ENCODE measurements at places on chromosomes 11 and 22.

- DNase-seq = no peak
Measured at GRCh38 chr11:35664977-35665441, 2.4 kb downstream of the TRIM44 start.

DNA sequence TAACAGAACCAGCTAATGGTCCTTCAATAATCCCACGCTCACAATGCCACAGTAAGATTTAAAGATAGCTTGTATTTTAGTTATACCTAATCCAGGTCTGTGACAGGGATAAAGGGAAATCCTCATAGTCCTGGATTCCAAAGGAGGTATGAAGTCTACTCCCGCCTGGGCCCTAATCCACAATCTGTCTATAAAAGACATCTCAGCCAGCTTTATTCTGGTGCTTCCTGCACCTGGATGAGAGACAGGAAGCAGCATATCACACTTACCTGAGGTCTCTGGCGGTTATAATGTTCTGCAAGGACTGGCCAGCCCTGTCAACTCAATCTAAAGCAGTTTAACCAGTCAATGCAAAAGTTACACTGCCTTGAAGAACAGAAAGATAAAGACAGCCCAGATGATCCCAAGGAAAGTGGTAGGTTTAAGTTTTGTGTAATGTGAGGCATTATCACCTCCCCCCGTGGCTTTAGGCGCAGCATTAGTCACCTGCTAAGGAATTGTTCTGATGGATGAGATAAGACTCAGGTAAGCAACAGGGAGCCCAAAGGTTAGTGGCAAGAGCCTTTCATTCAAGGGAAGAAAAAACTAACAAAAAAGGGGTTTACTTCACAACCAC, 57.6 kb downstream of the PLEKHA7 start:
- DNase-seq = no peak

DNA sequence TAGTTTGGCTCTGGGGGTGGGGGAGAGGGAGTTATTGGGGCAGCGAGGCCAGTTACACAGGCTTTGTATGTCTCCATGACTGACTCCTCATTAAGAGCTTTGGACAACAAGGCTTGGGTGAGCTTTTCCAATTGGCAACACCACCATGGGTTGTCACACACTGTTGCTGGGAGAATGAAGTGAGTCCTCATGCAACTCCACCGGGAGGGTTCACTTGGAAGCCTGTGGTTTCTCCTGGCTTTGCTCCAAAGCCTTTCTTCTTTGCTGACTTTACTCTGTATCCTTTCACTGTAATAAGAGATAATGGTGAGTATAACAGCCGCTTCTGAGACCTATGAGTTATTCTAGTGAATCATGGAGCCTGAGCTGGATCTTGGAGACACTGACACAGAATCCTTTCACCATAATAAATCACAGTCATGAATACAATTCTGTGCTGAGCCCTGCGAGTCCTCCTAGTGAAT, 24.9 kb downstream of the EIF3F start:
- peak; percentile 68 for DNase-seq

DNA sequence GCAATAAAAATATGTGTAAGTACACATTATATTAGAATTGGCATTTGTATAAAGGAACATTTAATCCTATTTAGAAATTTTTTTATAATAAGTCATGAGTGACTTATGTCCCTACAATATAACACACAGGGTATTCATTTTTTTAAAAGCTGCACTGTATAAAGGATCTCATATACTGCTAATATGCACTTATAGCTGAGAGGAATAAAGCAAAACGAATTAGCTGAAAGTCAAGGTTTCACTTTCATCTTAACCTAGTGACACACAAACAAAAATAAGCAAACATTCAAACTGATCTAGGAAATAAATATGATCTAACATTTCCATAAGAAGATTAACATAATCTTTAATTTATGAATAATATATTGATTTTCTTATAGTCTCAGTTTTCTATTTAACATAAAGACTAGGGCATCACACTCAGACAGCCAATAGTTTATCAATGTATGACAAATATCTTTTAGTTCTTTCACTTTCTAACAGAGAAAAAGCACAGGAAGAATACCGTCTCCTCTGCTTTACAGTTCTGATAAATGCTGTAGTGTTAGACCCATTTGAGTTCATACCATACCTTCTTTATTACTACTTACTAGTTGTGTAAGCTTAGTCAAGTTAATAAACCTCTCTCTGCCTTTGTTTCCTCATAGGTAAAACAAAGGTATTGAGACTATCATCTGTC, 42.9 kb downstream of the DCDC1 start:
- no peak for DNase-seq

DNA sequence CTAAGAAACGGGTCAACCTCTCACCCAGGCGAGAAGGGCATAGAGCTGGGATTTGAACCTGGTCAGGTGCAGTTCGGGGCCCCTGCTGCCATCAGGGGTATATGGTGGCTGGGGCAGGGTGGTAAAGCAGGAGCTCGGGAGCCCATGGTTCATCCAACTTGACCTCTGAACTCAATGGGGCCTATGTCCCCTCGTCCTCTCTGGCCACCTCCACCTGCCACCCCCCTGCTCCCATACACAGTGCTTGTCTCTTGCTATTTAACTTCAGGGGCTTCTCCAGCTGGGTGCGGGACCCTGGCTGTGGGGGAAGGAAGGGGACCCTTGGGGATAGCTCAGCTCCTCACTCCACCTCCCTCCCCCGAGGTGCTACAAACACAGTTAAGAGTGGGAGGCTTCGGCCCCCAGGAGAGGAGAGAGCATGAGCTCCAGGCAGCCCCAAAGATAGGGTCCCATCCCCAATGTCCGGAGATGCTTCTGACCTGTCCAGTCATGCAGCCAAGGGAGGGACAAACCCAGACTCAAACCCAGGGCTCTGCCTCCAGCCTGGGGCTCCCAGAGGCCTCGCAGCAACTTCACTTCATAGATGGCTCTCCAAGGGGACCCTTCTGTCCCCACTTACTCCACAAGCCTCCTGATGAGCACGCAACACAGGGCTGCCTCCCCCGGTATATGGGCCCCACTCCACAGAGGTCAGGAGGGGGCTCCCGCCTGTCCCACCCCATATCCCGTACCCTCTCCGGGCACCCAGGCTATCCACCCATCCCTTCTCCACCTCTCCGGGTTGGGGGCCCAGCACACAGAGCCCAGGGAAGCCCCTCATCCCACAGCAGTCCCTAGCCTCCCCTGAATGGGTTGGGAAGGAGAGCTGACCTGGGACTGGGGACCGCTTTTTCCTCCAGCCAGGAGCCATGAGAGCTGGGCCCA, 712 bp downstream of the IL2RB start:
- no peak for DNase-seq

DNA sequence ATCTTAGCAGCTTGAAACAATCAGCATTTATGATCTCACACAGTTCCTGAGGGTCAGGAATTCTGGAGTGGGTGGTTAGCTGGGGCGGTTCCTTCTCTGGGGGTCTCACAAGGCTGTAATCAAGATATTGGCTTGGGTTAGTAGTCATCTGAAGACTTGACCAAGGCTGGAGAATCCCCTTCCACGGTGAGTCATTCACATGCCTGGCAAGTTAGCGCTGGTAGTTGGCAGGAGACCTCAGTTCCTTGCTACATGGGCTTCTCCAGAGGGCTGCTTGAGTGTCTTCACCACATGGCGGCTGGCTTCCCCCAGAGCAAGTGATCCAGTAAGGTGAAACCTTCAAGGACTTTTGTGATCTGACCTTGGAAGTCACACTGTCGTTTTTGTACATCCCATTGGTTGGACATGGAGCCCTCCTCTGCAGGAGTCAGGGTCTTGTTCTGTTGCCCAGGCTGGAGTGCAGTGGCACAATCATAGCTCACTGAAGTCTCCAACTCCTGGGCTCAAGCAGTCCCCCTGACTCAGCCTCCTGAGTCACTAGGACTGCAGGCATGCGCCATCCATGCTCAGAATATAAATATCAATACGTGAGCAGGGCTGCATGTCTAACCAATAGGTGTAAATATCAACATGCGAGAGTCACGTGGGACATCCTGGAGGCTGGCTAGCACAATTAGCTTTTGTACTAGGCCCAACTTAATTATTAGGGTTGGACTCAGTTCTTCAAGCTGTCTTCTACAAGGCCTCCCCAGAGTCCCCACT, 7.2 kb upstream of the NIPSNAP1 start:
- peak; percentile 42 for DNase-seq

DNA sequence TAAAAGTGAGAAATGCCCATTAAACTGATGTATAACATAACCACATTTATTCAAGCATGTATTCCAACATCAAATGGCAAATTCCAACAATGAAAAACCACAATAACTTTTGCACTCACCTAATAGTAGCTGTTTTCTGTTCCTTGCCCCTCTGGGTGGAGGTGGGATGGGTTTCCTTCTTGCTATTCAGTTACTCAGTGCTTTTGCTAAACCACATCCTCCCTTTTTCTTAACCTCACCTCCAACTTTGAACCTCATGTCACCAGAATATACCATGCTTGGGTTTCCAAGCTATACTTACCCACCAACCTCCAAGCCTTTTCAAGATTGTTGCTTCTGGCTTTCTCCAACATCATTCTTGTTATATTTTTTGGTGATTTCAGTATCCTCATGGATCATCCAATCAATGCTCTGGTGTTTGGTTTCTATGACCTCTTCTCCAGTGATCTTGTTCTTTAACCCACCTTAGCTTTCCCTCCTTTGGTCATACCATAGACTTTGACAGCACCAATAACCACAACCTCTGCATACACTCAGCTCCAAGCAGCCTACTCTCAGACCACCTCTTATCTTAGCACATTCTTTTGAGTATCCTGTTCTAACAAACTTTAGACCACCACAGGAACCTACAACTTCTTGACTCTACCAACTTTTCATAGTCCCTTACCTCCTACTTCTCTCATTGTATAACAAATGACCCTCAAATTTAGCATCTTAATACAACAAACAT, 3.2 kb upstream of the CCDC15 start:
- DNase-seq = no peak

- no peak for DNase-seq
Measured at GRCh38 chr22:27997538-27997937, 78.5 kb upstream of the PITPNB start.

DNA sequence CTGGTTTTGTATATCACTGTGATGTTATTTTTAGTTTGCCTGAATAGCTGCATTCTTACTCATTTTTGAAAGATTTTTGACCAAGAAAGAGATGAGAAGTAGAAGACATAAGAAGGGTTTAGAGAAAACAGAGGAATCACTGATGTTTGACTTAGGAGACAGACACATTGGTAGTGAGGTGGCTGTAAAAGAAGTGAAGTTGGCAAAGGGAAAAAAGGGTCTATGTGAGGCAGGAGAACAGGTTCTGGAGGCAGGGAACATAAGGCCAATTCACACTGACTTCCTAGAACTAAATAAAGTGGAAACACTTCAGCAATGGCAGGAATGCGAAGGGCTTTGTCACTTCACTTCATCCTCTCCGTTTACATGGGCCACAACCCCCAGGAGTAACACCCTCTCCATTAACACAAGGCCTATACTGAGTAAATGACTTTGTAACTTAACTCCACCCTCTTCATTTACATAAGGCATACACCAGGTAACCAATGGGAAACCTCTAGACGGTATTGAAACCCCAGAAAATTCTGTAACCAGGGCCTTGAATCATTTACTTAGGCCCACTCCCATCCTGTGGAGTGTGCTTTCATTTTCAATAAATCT, 36.5 kb downstream of the CTSC start:
- no peak for DNase-seq

DNA sequence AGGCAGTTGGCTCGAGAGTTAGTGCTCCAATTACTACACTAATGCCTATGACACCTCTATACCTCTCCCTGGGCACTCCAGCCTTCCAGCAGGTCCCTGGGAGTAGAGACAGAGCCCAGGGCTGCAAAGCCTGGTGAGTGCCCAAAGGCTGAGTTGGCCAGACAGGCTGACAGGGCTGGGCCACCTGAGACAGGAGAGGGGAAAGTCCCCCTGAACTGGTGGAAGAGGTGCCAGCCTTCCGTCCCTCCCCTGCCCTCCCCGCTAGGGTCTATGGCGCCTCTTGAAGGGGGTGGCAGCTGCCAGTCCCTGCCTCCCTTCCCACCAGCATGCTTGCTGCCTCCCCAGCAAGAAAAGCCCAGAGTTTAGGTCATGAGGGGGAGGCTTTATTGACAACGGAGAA, 3.0 kb downstream of the KCNJ11 start:
- no peak for DNase-seq

DNA sequence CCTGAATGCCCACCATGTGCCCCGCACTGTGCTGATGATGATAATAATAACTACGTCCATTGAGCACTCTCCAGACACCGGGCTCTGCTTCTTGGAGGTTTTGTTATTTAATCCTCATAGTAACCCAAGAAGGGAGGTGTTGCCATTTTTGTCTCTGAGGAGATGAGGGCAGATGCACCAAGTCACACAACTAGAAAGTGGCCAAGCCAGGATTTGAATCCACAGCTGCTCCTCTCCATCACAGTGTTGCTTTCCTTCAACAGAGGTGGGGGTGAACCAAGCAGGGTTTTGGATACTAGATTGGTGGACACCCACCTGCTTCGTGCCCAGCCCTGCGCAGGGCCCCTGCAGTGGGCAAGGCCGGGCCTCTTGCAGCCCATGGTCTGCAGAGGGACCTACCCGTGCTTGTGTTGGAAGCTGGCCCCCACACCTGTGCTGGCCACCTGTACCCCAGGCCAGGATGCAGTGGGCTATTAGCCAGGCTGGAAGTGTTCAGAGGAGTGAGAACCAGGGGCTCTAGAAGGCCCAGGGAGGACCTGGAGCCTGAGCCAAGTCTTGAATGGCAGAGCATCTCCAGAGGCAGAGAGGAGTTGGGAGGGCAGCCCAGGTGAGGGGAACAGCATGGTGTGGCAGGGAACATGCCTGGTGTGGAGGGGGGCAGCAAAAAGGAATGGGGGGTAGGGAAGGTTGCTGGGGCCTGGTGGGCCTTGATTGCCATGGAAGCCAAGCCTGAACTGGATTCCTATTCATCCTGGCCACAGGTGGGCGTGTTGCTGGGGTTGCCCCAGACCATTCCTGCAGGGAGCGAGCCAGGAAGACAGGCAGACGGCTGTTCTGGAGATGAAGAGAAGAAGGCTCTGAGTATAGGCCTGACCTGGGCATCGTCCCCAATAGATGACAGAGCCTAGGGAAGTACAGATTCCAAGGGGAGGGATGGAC, 2.7 kb upstream of the DPP3 start:
- DNase-seq = no peak

- peak; percentile 71 for DNase-seq
Measured at GRCh38 chr22:30287648-30288418, 1.5 kb downstream of the CASTOR1 start.

DNA sequence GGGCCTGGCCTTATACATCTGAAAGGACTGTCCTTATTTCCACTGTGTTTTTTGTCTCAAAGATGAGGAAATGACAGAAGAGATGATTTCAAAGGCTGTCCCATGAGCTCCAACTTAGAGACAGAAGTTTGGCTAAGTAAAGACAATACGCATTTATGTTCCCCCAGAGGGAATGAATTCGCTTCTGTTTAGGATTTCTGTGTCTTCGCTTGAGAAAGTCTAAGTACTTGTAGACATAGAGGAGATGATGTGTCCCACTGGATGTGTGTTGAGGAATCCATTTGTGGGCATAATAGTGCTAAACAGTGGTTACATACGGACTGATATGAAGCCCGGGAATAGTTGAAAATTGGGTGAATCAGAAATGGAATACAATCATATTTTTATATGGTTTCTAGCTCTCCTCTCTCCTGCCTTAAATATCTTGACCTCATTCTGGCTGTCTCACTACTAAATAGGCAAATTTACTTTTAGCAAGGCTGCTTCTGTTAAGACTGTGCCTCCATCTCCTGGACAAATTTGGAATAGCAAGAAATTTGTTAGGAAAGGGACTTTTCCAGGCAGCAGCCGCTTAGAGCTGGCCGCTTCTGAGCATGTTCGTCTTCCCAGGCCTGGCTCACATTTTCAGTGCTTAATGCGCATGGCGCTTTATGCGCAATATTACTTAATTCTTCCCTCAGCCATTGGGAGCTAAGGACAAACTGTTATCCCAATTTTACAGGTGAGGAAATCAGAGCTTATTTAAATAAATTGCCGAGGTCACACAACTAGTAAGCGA, 1.9 kb upstream of the PEX26 start:
- peak; percentile 82 for DNase-seq

GRCh38 chr11:121109471-121109870, 8.4 kb downstream of the TECTA start:
- DNase-seq = no peak

Data from amniotic stem cell (primary cell).